ENCODE measurements at places on chromosomes 7 and 10. TPM values are rescaled to one million over a fixed set of nuclear protein-coding genes. Genes with fewer than 3 reads are reported as not detected.

DNA sequence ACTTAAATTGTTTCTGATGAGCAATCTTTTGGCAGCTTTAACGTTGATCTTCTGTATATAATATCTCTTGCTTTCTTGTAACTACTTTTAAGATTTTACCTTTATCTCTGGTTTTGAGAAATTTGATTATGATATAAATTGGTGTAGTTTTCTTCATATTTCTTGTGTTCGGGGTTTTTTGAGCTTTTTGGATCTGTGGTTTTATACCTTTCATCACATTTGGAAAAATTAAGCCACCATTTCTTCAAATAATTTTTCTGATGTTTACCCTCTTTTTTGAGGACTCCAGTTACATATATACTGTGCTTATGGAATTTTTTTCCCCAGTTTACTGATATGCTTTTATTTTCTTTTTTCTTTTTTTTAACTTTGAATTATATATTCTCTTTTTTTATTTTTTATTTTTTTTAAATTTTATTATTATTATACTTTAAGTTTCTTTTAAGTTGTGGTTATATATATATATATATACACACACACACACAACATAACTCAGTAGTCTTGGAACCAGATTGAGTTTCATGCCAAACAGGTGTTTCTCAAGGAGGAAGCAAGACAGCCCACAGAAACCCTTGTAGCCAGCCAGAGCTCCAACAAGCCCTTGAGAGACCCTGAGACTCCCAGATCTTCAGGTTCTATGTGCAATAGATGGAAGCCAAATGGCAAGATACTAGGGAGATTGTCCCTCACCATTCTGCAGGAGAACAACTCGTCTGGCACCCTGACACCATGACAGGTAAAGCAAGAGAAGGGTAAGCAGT is 27.5 kb upstream of the NME8 start:
- DNase-seq: no peak
- no peak overlapping the region for H3K4me3 ChIP-seq
- H3K36me3 ChIP-seq: no peaks in the 10 kb centered on the region

DNA sequence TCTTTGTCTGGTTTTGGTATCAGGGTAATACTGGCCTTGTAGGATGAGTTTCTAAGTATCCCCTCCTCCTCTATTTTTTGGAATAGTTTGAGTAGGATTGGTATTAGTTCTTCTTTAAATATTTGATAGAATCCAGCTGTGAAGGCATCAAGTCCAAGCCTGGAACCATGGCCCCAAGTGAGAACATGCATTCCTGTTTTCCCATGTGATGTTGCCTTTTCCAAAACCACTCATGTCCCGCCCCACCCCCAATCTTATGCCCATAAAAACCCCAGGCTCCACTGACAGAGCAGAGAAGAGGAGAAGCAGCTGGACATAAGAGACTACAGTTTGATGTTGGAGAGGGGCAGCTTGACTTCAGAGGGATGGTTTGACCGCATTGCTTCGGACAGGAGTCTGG is 71.2 kb downstream of the MINPP1 start:
- no peak overlapping the region for H3K27ac ChIP-seq
- H3K4me1 ChIP-seq: no peaks in the 10 kb centered on the region
- no peak overlapping the region for H3K4me3 ChIP-seq

- peaks cover 44% of the 10 kb centered on the region for H3K4me1 ChIP-seq
- no peak overlapping the region for H3K27ac ChIP-seq
- no peaks in the 10 kb centered on the region for H3K36me3 ChIP-seq
Measured at GRCh38 chr7:69631131-69631530, 32.9 kb downstream of the AUTS2 start.

DNA sequence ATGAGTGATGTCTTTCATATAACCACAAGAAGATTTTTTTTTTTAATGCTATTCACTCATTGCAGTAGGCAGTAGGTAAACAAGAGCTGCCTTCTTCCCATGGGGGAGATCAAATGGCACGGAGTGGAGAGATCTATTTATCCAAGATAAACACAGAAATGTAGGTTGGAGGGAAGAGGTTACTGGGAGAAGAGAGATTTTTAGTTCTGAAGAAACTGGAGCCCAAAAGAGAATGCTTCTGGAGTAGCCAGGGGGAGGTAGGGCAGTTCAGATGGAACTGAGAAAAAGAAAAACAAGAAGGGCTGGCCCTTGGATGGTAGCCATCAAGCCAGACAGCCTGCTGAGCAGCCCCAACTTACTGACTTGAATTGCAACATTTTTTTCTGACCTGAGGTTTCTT is 270.1 kb upstream of the TPK1 start:
- no peaks in the 10 kb centered on the region for H3K4me1 ChIP-seq
- H3K27ac ChIP-seq: no peak overlapping the region
- H3K27me3 ChIP-seq: no peaks in the 10 kb centered on the region

DNA sequence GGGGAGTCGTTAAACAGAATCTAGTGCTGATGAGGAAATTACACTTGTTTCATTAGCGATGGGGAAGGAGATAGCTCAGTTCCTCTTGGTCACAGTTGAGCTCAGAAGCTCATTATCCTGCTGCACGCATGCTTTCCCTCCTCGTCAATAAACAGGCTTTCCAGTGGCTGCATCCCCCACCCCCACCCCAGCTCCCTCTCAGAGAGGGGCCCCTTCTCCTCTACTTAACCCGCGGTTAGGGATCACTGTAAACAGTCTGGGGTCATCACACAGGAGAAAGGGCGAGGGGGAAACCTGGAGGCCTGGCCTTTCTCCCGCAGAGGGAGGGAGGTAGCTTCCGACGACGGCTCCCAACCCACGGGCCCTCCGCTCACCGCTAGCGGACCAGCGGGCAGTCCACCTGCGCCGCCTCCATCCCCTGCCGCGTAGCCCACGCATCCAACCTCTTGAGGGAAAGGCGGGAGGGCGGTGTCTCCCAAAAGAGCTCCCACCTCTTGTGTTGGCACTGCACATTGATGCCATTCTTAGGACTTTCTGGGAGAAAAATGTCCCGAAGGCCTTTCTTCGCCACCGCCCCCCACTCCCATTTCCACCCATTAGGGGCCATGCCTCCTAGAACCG is 80.8 kb downstream of the PAX2 start:
- H3K4me3 ChIP-seq: no peak overlapping the region
- peaks cover 51% of the 10 kb centered on the region for H3K27me3 ChIP-seq
- peaks cover 9% of the 10 kb centered on the region for H3K36me3 ChIP-seq
- no peak for DNase-seq
- H3K27ac ChIP-seq: no peak overlapping the region
- peaks cover 30% of the 10 kb centered on the region for H3K4me1 ChIP-seq

DNA sequence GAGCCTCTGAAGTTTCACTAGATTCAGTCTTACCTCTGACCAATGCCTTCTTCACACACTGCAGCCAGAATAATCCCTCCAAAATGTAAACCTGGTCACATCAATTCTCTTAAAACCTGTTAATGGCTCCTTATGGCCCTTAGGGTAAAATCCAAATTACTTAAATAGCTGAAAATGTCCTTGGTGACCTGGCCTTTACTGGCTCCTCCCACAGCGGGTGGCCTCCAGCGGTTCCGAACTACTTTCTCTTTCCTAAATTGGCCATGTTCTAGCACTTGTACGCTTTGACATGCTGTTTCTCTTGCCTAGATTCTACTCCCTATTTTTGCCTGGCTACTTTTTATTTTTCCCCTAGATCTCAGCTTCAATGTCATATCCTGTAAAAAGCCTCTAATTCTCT is 36.1 kb downstream of the AGK start:
- peaks cover 13% of the 10 kb centered on the region for H3K36me3 ChIP-seq
- no peaks in the 10 kb centered on the region for H3K27me3 ChIP-seq
- no peak for DNase-seq
- H3K27ac ChIP-seq: no peak overlapping the region
- H3K4me3 ChIP-seq: no peak overlapping the region
- H3K4me1 ChIP-seq: peaks cover 4% of the 10 kb centered on the region

DNA sequence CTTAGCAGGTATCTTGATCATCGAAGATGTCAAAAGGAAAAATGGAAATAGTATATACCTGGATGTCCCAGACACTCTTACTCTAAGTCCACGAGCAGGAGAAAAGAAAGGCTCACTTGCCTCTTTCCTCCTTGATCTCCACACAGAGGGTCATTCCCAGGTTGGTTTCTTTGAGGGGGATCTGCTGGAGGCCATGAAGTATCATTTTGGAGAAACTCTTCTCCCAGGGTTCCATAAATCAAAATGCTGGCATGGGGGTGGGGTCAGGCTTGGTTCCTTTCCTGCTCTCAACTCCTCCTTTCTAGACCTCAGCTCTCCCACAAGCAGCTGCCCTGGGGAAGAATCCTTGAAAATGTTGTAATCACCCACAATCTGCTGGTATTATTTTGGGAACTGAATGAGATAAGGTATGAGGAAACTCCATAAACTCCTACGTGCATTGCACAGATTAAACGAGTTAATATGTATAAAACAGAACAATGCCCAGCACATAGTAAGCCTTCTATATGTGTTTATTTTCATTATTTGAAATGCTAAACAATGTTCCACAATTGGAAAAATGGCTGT is 54.4 kb downstream of the PRKCQ start:
- H3K4me1 ChIP-seq: peaks cover 5% of the 10 kb centered on the region
- H3K4me3 ChIP-seq: no peak overlapping the region
- H3K27ac ChIP-seq: no peak overlapping the region
- peaks cover 2% of the 10 kb centered on the region for H3K27me3 ChIP-seq
- no peak for DNase-seq

- H3K36me3 ChIP-seq: peaks cover 3% of the 10 kb centered on the region
- no peak overlapping the region for H3K27ac ChIP-seq
- H3K27me3 ChIP-seq: no peaks in the 10 kb centered on the region
- H3K4me1 ChIP-seq: peaks cover 3% of the 10 kb centered on the region
Measured at GRCh38 chr7:43592326-43592725, 9.4 kb downstream of the STK17A start.

- H3K4me1 ChIP-seq: no peaks in the 10 kb centered on the region
- H3K4me3 ChIP-seq: no peak overlapping the region
- H3K27me3 ChIP-seq: no peaks in the 10 kb centered on the region
- H3K27ac ChIP-seq: no peak overlapping the region
- DNase-seq: no peak
Measured at GRCh38 chr10:93220296-93221170, 146.8 kb downstream of the CYP26A1 start.

GRCh38 chr7:136964347-136964746 is 95.9 kb downstream of the CHRM2 start:
- no peak overlapping the region for H3K27ac ChIP-seq
- H3K27me3 ChIP-seq: peaks cover 4% of the 10 kb centered on the region
- no peak overlapping the region for H3K4me3 ChIP-seq

GRCh38 chr10:74928742-74929191 is 102.4 kb downstream of the KAT6B start:
- no peak for DNase-seq
- no peak overlapping the region for H3K4me3 ChIP-seq
- no peaks in the 10 kb centered on the region for H3K36me3 ChIP-seq
- peaks cover 32% of the 10 kb centered on the region for H3K4me1 ChIP-seq

DNA sequence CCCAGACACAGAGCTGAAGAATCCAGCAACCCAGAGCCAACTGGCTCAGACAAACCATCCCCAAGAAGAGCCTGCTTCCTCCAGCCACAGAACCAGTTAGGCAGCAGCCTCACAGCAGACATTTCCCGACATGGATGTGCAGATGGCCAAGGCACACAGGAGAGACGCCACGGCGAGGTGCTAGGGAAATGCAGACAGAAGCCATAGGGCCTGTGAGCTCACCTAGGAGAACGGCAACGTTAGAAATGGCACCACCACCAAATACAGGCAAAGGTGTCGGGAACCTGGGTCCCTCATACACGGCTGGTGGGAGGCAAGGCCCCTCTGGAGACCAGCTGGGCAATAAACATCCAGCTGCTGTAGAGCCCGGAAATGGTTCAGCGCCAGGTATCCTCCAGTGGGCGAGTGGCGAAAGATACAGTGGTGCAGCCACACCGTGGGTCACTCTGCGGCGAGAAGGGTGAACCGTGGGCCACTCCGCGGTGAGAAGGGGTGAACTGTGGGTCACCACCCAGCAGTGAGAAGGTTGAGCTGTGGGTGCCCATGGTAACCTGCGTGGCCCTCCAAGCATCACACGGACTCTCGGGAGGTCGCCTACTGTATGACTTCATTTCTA is 31.2 kb downstream of the JAKMIP3 start:
- no peak for DNase-seq
- peaks cover 4% of the 10 kb centered on the region for H3K27me3 ChIP-seq
- no peak overlapping the region for H3K4me3 ChIP-seq
- H3K27ac ChIP-seq: no peak overlapping the region
- H3K36me3 ChIP-seq: no peaks in the 10 kb centered on the region

DNA sequence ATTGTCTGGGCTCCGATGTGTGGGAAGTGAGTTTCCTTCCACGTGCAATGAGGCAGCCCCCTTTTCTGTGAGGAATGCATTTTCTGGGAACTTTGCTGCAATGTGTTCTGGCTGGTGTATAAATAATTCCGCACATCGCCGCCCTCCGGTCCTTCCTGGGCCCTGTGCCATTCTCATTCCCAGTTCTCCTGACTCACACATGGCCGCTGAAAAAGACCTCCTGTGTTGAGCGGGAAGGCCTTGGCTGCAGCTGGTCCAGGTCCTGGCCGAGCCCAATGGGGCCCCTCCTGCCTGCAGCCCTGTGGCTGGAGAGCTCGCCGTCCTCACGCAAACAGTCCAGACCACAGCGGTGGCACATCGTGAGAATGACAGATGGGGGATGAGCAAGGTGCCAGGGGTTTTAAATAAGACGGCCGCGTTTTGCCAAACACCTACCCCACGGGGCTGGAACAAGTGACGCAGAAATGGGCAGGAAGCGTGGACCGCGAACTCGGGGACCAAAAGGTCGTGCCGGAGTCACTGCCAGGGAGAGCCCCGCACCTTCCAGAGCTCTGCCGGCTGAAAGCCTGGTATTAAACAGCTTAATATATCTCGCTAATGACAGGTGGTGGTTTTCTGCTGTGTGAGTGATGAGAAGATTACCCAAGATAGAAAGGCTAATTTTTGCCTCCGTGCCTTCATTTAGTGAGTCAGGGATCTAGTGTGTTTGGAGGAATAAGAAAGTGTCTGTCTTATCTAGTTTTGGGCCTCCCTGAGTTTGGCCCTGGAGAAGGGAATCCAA is 37.0 kb downstream of the FAM20C start:
- no peak overlapping the region for H3K27ac ChIP-seq
- H3K27me3 ChIP-seq: peaks cover 4% of the 10 kb centered on the region
- DNase-seq: no peak
- no peaks in the 10 kb centered on the region for H3K4me1 ChIP-seq
- no peaks in the 10 kb centered on the region for H3K36me3 ChIP-seq
- no peak overlapping the region for H3K4me3 ChIP-seq

ADIRF gene
- not detected for total RNA-seq

NANOS1 gene
- 1.2 TPM for total RNA-seq

PRRT4 gene
- 10.8 TPM for total RNA-seq

PON1 gene
- total RNA-seq: 1.5 TPM

ATRNL1 gene
- total RNA-seq: 32.5 TPM

TMEM270 gene
- total RNA-seq: not detected

TMEM140 gene
- total RNA-seq: not detected
